Ecto neural progenitor cell (in vitro differentiated cells): ENCODE measurements at places on chromosomes 1 and 21.

DNA sequence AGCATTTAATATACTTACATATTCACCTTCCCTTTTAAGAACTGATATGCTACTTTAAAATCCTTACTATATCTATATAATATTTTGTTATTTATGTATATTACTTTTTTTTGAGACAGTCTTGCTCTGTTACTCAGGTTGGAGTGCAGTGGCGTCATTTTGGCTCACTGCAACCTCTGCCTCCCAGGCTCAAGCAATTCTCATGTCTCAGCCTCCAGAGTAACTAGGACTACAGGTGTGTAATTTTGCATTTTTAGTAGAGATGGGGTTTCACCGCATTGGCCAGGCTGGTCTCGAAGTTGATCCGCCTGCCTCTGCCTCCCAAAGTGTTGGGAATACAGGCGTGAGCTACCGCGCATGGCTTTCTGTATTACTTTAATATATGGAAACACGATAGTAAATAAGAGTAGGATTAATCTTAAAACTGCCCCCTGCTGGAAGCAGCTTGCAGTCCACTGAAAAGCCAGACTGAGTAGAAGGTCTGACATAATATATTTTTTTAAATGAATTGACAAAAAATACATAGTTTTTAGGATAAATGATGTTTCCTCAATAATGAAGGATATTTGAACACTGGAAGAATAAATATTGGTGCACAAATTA lies 24.4 kb downstream of the RCAN3 start:
- DNase-seq = no peak

GRCh38 chr1:209861242-209861641 lies 33.5 kb downstream of the UTP25 start:
- DNase-seq = no peak

GRCh38 chr1:30378991-30379581 lies 344.3 kb downstream of the MATN1 start:
- no peak for DNase-seq

DNA sequence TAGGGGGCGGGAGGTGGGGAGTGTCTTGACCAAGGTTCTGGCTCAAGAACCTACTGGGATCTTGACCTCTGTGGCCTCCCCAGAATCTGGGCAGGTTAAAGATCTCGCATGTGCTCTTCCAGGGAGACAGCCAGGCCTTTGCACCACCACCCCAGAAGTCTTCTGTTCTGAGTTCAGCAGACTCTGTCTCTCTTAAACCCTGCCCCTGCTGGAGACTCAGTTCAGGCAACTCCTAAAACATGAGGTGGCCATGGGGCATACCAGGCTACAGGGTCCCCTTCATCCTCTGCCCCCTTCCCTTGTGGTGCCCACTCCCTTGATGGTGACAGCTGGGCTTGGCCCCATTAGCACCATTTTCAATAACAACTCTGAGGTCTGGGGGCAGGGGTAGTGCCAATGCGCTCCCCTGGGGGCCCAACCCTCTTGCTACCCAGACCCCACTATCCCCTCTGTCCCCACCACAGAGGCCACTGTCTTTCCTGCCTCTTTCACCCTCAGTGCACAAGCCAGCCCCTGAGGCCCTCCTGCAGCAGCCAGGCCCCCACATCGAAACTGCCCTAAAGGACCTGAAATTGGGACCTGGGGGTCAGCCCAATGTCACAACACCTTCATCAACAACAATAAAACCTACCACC lies 132.7 kb upstream of the RUNX3 start:
- DNase-seq = no peak

- DNase-seq = peak; percentile 93
These were observed 19.7 kb downstream of the MFAP2 start for GRCh38 chr1:16960560-16961296.
